Kidney glomerular epithelial cell (primary cell): ENCODE measurements at places on chromosomes 3 and 15.

- DNase-seq, result no peak
Observed at GRCh38 chr3:187296911-187297310, 5.4 kb upstream of the MASP1 start.

- DNase-seq, result no peak
Observed at GRCh38 chr15:27850981-27851857, 247.9 kb downstream of the OCA2 start.

GRCh38 chr3:116920826-116921610 is 211.4 kb downstream of the TUSC7 start:
- no peak for DNase-seq

- no peak for DNase-seq
Observed at GRCh38 chr3:188165596-188165995, 11.6 kb downstream of the LPP start.

DNA sequence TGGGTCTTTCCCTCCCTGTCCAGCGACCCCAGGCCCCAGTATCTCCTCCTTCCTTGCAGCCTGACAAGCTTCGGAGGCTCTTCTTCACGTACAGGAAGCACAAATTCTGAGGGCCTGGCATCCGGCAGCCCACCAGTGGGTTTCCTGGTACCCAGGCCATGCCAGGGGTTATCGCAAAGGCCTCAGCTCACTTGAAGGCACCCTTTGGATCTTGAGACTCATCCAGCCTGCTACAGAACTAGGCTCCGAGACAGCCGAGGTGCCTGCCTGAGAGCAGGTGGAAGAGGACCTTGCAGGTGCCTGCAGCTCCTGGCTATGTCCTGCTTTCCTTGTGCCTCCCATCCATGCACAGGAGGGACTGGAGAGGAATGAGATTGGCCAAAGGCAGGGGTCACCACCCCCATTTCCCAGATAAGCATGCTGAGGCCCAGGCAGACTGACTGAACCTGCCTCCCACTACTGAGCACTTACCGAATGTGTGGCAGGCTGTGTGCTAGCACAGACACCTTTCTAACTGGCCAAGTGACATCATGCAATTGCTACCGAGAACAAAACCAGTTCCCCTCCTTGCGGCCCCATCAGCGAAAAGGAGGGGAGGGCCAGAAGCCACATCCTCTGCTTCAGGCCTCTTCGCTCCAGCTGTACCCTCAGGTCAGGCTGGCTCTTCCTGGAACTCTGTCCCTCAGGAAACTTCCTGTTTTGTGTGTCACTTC is 11.2 kb downstream of the SH2D7 start:
- DNase-seq, result no peak

GRCh38 chr3:65729555-65729954 is 309.2 kb downstream of the MAGI1 start:
- no peak for DNase-seq

- no peak for DNase-seq
Observed at GRCh38 chr3:193716150-193716549, 123.1 kb downstream of the OPA1 start.

- DNase-seq, result no peak
Observed at GRCh38 chr3:43522727-43523362, 99.0 kb downstream of the ANO10 start.

DNA sequence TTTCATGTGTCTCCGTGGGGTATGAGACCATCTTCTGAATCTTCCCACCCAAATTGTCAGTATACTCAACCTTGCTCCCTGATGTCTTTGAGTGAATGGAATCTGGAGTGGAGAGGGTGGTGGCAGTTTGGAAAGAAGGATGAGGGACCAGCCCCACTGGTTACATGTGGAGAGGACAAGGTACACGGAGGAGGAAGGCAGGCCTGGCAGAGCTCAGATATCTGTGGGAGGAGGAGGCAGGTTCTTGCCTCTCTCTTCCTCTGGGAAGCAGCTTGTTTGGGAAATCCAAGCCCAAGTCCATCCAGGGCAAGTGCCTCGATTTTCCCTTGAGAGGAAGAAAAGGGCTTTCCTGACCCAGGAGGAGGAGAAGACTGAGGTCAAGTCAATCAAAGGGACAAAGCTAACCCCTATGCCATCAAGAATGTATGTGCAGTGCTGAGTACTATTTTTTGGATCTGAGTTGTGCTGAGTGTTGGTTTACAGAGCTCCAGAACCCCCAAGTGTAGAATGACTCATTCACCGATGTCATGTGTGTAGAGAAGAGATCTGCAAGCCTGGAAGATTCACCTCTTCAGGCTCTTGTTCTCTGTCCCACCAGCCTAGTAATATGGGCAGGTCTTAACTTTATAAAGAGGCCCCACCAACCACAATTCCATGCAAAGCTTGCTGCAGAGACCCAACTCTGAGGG is 19.8 kb upstream of the LOXL1 start:
- no peak for DNase-seq

DNA sequence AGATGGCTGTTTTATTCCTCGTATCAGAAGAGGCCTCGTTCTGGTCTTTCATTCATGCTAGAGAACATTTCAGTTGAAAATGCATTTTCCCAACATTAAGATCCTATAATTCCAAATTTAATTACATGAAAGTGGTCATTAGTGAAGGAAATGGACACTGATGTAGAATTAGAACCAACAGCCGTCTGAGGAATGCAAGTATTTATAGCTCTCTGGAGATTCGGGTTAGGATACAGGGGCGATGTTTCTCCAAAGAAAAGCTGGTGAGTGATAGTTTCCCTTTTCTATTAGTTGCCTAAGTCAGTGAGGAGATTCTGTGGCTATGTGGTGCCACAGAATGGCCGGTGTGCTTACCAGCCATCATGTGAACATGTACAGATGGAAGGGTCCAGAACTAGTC is 109.0 kb upstream of the IL12A start:
- no peak for DNase-seq

DNA sequence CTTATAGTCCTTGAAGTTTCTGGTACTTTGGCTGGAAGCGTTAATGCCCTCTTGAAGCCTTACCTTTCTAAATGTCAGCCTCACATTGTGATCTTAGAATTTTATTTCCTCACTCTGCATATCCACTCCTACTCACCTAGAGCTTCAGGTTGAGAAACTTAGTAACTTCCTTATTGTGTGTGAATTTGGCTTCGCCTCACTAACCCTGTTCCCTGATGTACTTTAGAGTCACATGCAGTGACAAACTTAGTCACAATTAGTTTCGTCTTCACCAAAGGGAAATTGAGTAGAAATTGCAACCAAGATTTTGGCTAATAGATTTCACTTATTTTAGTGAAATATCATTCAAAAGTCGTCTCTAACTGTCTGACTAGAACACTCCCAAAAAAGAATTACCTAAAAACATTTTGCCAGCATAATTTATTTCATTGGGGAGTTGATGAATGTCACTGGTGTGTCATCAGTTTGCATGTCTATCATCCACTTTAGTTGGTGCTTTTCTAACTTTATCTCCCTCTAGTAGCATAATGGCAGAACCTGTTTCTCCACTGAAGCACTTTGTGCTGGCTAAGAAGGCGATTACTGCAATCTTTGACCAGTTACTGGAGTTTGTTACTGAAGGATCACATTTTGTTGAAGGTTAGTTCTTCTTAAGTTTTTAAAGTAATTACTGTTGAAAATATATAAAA is 960 bp downstream of the MFN1 start:
- DNase-seq, result no peak

DNA sequence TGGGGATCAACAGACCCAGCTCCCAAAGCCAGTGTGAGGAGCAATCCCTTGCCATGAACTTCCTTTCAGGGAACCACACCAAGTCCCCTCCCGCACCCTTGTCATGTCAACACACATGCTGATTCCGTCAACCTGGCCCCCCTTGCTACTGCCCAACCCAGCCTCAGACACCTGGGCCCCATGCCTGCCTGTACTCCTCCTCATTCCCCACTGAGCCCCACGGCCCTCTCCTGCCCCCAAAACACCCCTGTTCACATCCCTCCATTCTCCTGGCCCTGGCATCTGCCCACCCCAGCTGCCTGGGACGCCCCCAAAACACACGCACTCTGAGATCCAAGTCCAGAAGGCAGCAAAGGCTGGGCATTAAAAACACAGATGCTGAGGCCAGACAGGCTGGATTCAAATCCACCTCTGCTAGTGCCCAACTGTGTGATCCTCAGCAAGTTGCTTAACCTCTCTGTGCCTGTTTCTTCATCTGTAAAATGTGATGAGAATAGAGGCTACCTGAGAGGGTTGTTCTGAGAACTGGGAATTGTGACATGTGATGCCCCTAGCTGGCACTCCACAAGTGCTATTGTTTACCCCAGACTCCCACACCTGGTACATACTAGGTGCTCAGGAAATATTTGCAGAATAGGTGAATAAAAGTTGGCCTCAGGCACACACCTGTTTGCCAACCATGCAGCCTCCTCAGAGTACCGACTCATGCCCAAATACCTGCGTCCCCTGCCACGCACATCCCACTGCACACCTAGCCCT is 2.3 kb downstream of the PLXND1 start:
- no peak for DNase-seq

DNA sequence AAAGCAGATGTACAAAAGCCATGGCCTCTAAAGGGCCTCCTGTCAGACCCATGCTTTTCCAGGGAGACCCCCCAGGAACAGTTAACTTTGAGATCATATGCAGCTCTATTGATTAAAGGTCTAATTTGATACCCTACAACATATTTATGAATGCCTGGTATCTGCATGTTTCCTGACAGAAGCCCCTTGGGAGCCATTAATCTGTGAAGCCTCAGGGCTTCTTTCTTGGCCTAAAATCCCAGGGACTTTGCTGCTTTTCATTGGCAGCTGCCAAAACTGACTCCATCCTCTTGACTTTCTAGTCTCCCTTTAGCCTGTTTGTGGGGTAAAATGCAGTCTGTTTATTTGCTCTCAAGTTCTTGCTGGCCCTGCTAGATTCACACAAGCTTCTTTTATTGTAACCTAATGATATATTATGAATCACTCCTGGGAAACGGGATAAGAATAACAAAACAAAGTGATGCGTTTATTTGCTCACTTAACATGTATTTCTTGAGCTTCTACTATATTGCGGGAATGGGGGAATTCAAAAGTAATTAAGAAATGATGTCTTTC is 257.0 kb downstream of the LSAMP start:
- no peak for DNase-seq

GRCh38 chr15:52417521-52417920 is 111.2 kb downstream of the MYO5A start:
- no peak for DNase-seq

DNA sequence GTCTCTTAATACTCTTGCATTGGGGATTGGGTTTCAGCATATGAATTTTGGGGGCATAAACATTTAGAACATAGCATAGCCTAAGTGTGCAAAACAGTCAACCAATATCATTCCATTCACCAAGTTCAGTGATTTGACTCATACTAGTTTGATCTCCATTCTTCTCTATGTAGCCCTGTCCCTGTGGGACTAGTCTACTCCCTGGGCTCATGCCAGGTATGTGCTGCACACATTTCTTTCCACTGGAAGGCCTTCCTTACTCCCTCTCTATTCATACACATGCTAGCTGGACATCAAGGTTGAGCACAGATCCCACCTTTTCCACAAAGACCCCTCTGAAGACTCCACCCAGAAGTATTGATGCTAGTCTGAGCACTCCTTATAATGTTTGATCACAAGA is 5.1 kb downstream of the ZDHHC23 start:
- no peak for DNase-seq

- DNase-seq, result no peak
Observed at GRCh38 chr3:51869304-51869703, 6.1 kb downstream of the IQCF5 start.

- no peak for DNase-seq
Observed at GRCh38 chr15:62612771-62613170, 429.8 kb upstream of the TPM1 start.

DNA sequence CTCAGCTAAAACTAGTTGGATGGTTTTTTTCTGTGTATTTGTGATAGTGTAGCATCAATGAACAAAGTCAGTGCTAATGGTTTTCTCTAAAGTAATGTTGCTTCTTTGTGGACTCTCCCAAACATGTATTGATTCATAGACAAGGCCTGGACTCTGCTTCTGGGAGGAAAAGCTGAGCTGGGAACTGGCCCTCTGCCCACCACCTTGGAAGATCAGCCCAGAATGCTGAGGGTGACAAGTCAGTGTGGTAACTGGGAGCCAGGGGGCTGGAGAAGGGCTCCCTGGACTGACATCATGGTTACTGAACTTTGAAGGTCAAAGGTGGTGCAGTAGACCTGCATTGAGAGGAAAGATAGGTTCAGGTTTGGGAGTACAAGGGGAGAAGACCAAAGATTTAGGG is 3.0 kb downstream of the ARHGAP31 start:
- no peak for DNase-seq

- DNase-seq, result no peak
Observed at GRCh38 chr15:40298216-40298935, 9.4 kb downstream of the PLCB2 start.

DNA sequence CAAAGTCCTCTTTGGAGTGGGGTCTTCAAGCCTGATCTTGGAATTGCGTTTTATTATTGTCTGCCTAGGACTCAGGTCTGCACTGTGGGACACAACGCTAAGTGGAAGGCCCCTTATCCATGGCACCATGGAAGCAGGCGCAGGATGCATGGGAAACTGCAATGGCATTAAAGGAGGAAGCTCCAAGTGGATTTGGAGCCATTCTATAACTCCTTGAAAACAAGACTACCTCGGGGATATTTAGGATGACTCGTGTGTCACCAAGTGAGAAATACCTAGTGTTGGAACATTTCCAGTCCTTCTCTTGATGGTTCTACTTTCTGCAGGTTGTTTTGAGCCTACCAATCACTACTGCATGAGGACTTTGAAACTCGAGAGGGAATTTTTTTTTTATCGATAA is 126.6 kb upstream of the ZBED2 start:
- DNase-seq, result no peak

GRCh38 chr3:183274609-183275008 is 21.6 kb downstream of the B3GNT5 start:
- no peak for DNase-seq

DNA sequence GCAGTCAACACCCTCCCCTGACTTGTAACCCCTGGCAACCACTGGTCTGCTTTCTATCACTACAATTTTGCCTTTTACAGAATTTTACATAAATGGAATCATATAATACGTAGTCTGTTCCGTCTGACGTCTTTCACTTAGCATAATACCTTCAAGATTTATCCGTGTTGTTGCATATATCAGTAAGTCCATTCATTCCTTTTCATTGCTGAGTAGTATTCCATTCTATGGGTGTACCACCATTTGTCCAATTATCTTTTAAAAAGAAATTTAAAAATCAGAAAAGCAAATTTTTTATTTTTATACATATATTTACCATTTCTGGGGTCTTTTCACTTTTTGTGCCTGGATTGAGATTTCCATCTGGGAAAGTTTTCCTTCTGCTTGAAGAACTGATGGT is 35.5 kb downstream of the NOX5 start:
- no peak for DNase-seq

DNA sequence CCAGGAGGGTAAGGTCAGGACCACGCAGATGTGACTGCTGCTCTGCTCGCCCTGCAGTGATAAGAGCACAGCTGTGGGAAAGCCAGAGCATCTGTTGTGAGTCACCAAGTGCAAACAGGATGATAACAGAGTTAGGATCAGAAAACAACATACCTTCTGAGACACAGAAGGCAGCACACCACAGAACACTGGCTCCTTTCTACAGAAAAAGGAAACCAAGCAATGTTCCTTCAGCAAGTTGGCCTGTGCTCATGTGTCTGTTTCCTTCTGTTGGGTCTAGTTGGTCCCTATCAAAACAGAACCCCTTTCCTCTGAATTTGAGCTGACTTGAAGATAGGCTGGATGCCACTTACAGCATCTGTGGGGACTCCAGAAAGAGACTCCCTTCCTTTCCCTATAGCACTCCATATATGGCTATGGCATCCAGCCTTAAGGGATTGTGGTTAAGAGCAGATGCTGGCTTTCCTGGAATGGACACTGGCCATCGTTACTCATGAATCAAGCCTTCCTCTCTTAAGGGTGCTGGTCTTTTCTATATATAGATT is 440.7 kb upstream of the THBS1 start:
- no peak for DNase-seq

- DNase-seq, result no peak
Observed at GRCh38 chr15:41926185-41927056, 32.6 kb upstream of the SPTBN5 start.
